PC-3 (cell line): ENCODE measurements at places on chromosomes 2 and 18. TPM values are rescaled to one million over a fixed set of nuclear protein-coding genes. Genes with fewer than 3 reads are reported as not detected.
A peak's percentile ranks its signal among the peaks of the same experiment; 100 is the strongest.

Gene IL1RN
- total RNA-seq, result 1.3 and 8.2 TPM in 2 replicates

Gene CREG2
- total RNA-seq, result 40.0 and 67.9 TPM in 2 replicates

Gene SPATS2L
- total RNA-seq, result 144 and 174 TPM in 2 replicates

Gene CDH2
- 34.0 and 39.2 TPM in 2 replicates for total RNA-seq

DNA sequence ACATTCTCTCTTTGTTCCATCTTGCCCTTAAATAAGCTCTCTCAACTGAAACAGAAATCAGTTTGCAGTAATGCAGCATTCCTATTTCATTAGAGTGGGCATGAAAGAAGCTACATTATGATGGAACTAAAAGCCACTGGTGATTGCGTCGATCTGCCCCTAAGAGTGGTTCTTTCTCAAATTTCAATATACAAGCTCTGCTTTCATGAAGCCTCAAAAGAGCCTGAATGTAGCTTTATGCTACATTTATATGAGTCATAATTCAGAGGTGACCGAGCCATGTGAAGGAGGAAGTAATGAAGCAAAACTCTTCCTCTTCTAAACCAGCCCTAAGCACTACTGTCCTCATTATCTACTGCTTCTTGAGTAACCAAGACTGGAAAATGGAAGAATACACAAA lies 64.8 kb upstream of the CYTIP start:
- DNase-seq, result peak; percentile 15

DNA sequence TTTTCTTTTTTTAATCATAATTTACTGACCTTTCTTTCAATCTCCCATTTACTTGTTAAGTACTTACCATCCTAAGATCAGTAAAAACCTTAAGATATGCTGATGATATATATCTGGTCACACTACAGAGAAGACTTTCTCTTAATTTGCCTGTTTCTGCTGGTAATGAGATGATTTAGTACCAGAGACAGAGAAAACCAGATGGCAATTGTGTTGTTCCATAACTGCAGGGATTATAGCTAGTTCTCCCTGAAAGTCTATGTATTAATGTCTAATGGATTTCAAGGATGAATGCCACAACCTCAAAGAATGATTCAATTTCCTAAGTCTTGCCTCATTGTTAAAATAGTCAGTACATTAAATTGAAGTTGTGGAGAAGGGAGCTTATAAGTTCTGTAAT lies 40.3 kb downstream of the SNTG2 start:
- DNase-seq, result no peak

DNA sequence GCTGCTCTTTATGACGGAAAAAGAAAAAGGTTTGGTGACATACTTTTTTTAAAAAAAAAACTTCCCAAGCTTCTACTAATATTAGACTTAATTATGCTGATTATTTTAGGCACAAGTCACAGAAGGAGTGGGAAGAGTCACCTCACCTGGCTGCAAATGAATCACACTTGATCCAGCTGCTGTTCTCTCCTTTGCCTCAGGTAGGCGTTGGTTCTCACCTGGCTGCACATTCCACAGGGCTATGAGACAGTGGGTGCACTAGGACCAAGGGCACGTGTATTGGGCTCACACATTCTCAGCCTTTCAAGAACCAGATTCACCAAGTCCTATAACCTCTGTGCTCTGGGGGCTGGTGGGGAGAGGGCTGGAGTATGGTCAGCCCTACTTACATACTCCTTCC lies 93.3 kb downstream of the TGFA start:
- DNase-seq, result peak; percentile 30

GRCh38 chr2:212974692-212975091 lies 176.7 kb downstream of the IKZF2 start:
- DNase-seq, result peak; percentile 42

DNA sequence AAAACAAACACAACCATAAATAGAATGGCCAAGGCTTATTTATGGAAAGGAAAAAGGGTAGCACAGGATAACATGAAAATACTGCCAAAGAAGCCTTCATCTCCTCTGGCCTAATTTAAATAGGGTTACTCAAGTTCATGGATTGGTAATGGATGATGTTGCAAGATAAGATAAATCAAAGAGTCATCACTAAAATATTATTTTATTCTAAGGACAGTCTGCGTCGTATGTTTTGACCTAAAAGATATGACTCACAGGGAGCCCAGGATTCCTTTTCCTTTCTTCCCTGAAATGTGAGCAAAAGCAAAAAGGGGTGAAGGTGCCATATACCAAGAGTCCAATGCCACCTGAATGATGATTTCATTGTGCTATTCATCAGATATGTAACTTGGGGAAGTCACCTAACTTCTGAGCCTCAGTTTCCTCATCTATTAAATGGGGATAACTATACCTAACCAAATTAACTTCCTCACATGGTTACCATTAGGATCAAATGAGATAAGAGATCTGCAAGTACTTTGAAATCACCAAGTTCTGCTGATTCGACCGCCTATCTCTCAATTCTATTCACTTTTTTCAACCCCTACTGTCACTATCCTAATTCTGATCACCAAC lies 137.7 kb downstream of the THADA start:
- DNase-seq, result peak; percentile 72

GRCh38 chr18:36099311-36099710 lies 29.8 kb downstream of the SLC39A6 start:
- no peak for DNase-seq

GRCh38 chr2:239327536-239328350 lies 73.1 kb downstream of the HDAC4 start:
- DNase-seq, result no peak
